ENCODE measurements at places on chromosomes 13 and 19. TPM values are rescaled to one million over a fixed set of nuclear protein-coding genes. Genes with fewer than 3 reads are reported as not detected.

The IZUMO2 gene
- total RNA-seq: not detected

The HCN2 gene
- 0.71 TPM for total RNA-seq

The LRRC8E gene
- 6.3 TPM for total RNA-seq

The ZNF30 gene
- 2.3 TPM for total RNA-seq

The CLEC4G gene
- not detected for total RNA-seq

The GPR180 gene
- total RNA-seq: 8.5 TPM

The CDX2 gene
- total RNA-seq: not detected

The AMER2 gene
- total RNA-seq: not detected

The ZNF665 gene
- 5.7 TPM for total RNA-seq

The ANKRD10 gene
- total RNA-seq: 69.7 TPM

The SMIM24 gene
- not detected for total RNA-seq

The LRFN3 gene
- 2.4 TPM for total RNA-seq

The UHRF1 gene
- 5.8 TPM for total RNA-seq

The TMPRSS9 gene
- not detected for total RNA-seq

The TNNT1 gene
- 1.6 TPM for total RNA-seq

The ETV2 gene
- 0.28 TPM for total RNA-seq

The CEACAM16 gene
- total RNA-seq: not detected

The PTPRH gene
- total RNA-seq: 5.5 TPM

The KLF2 gene
- total RNA-seq: 1.00 TPM

The YJEFN3 gene
- 0.57 TPM for total RNA-seq

The CEACAM21 gene
- not detected for total RNA-seq

The FCAR gene
- not detected for total RNA-seq

The JAK3 gene
- 1.00 TPM for total RNA-seq

The NLRP4 gene
- total RNA-seq: not detected

The ZNF486 gene
- total RNA-seq: 3.7 TPM

The ATP12A gene
- not detected for total RNA-seq
